ENCODE measurements at places on chromosomes 7 and 10. TPM values are rescaled to one million over a fixed set of nuclear protein-coding genes. Genes with fewer than 3 reads are reported as not detected.

CHST15 gene
- 0.02 TPM for polyA plus RNA-seq

FOXI2 gene
- polyA plus RNA-seq: not detected

CNTNAP2 gene
- 3.4 TPM for polyA plus RNA-seq

UNC5B gene
- polyA plus RNA-seq: 13.8 TPM

TMEM213 gene
- not detected for polyA plus RNA-seq

ANKRD22 gene
- 0.15 TPM for polyA plus RNA-seq

RBM48 gene
- 4.7 TPM for polyA plus RNA-seq

UNCX gene
- not detected for polyA plus RNA-seq

NKX1-2 gene
- not detected for polyA plus RNA-seq

KLHDC10 gene
- 17.8 TPM for polyA plus RNA-seq

SUGCT gene
- 53.7 TPM for polyA plus RNA-seq

- H3K4me3 ChIP-seq: no peak overlapping the region
- peak overlapping the region; percentile 65 for H3K27ac ChIP-seq
- DNase-seq: peak; percentile 58
- H3K36me3 ChIP-seq: no peaks in the 10 kb centered on the region
Observed at GRCh38 chr7:20514364-20514763, 101.1 kb upstream of the ABCB5 start.

- H3K4me1 ChIP-seq: peaks cover 20% of the 10 kb centered on the region
- no peak overlapping the region for H3K4me3 ChIP-seq
- no peak overlapping the region for H3K27ac ChIP-seq
- H3K36me3 ChIP-seq: no peaks in the 10 kb centered on the region
Observed at GRCh38 chr10:101933976-101934375, 90.4 kb upstream of the KCNIP2 start.

DNA sequence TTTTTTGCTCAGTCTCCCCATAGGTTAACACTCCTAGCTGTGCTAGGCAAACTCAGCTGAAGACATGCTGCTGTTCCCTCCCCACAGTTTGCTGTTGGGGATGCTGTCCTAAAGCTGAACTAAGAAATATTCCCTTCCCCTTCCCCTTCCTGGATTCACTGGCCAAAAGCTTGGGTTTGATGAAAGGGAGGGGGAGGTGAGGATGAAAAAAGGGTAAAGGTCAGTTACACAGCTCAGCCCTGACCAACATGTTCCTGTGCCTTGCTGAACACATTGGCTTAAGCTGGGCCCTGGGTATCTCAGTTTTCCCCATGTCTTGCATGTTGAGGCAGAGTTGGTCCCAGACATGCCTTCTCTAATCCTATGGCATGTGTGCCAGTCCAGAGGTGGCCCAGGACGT is 15.3 kb downstream of the CCM2 start:
- H3K36me3 ChIP-seq: no peaks in the 10 kb centered on the region
- no peak overlapping the region for H3K4me3 ChIP-seq
- no peak overlapping the region for H3K27ac ChIP-seq
- no peak for DNase-seq

DNA sequence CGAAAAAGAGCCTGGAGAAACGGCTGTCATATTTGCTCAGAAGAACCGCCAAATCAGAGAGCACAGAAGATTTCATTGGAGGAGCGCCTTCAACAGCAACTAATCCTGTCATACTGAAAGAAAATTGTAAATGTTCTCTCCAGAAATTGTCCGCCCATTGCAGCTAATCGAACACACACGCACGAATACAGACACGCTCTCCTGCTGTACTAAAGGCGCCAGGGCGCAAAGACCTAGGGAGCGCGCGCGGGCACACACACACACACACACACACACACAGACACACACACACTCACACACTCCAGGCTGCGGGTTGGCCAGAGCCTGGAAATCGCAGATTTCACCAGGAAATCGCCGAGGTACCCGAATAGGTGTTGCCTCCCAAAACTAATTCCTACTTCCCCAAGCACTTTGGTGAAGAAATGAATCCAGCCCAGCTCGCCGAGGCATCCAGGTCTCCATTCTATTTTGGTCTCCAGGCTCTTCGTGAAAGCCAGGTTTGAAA is at the start of gene CHRM2:
CHRM2 (plus strand) TSS at position 157 of the 505 bp plus-strand sequence. CDS start 146,214 bp downstream, outside the sequence.
- no peak within 1 kb of the TSS for H3K27ac ChIP-seq
- peak; percentile 55 for DNase-seq
- peaks cover 43% of the 10 kb centered on the region for H3K27me3 ChIP-seq
- H3K36me3 ChIP-seq: no peaks in the 10 kb centered on the region
- H3K4me3 ChIP-seq: peak within 1 kb of the TSS; percentile 43

DNA sequence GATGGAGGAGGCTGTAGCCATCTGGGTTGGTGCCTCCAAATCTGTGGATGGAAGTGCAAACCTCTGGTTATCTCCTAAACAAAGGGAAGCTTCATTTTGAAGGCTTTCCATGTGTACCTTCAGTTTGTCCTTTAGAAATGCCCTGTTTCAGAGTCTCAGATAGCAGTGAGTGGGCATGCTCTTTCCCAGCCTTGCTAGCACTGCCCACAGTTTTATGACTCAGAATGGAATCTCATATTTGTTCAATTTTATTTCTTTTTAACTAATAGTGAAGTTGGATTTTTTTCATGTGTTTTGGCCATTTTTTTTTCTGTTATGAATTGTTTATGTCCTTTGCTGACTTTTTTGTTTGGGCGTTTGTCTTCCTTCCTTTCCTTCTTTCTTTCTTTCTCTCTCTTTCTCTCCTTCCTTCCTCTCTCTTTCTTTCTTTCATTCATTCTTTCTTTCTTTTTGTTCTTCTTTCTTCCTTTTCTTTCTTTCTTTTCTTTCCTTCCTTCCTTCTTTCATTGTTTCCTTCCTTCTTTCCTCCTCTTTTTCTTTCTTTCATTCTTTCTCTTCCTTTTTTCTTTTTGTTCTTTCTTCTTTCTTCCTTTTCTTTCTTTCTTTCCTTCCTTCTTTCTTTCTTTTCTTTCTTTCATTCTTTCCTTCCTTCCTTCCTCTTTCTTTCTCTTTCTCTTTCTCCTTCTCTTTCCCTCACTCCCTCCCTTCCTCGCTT is 25.6 kb downstream of the PRF1 start:
- no peaks in the 10 kb centered on the region for H3K36me3 ChIP-seq
- H3K27ac ChIP-seq: no peak overlapping the region
- no peak overlapping the region for H3K4me3 ChIP-seq
- H3K27me3 ChIP-seq: no peaks in the 10 kb centered on the region
- H3K4me1 ChIP-seq: peaks cover 18% of the 10 kb centered on the region
- no peak for DNase-seq

DNA sequence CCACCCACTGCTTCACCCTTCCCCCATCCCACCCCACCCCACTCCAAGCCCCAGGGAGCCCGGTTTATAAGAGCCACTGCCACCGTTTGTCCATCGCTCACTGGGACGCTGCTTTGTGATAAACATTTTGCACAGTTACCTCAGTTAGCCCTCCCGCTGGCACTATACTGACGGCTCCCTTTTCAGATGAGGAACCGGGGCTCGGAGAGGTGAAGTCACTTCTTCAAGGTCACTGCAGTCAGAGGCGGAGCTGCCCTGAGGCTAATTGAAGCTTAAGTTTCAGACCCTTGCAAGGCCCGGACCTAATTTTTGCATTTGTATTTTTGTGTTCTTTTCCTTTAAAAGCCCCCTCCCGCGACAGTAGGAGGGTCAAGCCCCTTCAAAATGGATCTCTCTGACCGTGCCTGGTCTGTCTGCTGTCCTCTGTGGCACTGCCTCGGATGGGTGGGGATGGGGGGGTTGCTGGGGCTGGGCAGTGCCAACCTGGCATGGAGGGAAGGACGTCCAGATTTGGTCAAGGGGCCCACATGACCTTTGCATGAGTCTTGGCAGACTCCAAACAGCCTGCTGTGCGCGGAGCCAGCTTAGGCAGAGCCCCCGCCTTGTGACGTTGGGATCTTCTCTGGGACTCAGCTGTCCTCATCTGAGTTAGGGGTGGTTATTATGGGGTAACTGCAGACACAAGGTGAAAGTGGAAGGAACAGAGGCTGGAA is 17.7 kb upstream of the NODAL start:
- no peaks in the 10 kb centered on the region for H3K4me1 ChIP-seq
- no peak overlapping the region for H3K27ac ChIP-seq
- no peaks in the 10 kb centered on the region for H3K27me3 ChIP-seq
- no peak for DNase-seq

DNA sequence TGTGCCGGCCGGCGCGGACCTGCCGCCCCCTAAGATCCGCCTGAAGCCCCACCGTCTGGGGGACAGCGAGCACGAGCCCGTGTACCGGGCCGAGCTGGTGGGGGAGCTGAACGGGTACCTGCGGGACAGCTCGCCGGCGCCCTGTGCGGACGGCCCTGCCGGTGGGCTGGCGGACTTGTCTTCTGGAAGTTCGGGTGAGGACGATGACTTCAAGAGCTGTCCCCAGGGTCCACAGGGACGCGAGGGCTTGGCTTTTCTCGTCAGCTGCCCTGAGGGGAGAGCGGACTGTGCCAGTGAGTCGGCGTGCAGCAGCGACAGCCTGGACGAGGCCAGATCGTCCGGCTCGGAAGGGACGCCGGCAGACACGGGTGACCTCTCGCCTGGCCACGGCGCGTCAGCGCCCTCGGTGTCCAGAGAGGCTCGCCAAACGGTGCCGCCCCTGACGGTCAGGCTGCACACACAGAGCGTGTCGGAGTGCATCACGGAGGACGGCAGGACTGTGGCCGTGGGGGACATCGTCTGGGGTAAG is 8.5 kb downstream of the PWWP2B start:
- no peak for DNase-seq
- no peak overlapping the region for H3K4me3 ChIP-seq
- H3K4me1 ChIP-seq: no peaks in the 10 kb centered on the region
- no peak overlapping the region for H3K27ac ChIP-seq

GRCh38 chr7:101543846-101544245 is 85.2 kb downstream of the MYL10 start:
- no peak for DNase-seq
- no peaks in the 10 kb centered on the region for H3K36me3 ChIP-seq
- H3K27ac ChIP-seq: no peak overlapping the region

DNA sequence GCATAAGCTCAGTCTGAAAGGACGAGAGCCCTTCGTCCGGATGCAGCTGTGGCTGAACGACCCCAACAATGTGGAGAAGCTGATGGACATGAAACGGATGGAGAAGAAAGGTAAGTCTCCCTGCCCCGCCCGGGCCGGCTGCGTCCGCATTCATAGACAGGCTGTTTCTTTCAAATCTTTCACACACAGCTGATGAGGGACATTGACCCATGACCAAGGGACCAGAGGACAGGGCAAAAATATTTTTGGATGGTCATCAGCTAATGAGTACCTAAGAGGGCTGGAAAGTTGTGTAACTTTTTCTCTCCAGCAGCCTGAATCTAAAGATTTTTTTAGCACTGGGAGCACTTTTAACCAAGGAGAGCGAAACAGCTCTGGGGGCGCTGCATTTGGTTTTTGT is 52.5 kb upstream of the SH2B2 start:
- H3K36me3 ChIP-seq: peaks cover 5% of the 10 kb centered on the region
- no peaks in the 10 kb centered on the region for H3K4me1 ChIP-seq
- H3K4me3 ChIP-seq: no peak overlapping the region
- H3K27ac ChIP-seq: no peak overlapping the region

- no peaks in the 10 kb centered on the region for H3K36me3 ChIP-seq
- no peak overlapping the region for H3K27ac ChIP-seq
- DNase-seq: no peak
- H3K4me3 ChIP-seq: no peak overlapping the region
- peaks cover 3% of the 10 kb centered on the region for H3K4me1 ChIP-seq
- no peaks in the 10 kb centered on the region for H3K27me3 ChIP-seq
Observed at GRCh38 chr10:133143546-133143945, 16.5 kb upstream of the KNDC1 start.

DNA sequence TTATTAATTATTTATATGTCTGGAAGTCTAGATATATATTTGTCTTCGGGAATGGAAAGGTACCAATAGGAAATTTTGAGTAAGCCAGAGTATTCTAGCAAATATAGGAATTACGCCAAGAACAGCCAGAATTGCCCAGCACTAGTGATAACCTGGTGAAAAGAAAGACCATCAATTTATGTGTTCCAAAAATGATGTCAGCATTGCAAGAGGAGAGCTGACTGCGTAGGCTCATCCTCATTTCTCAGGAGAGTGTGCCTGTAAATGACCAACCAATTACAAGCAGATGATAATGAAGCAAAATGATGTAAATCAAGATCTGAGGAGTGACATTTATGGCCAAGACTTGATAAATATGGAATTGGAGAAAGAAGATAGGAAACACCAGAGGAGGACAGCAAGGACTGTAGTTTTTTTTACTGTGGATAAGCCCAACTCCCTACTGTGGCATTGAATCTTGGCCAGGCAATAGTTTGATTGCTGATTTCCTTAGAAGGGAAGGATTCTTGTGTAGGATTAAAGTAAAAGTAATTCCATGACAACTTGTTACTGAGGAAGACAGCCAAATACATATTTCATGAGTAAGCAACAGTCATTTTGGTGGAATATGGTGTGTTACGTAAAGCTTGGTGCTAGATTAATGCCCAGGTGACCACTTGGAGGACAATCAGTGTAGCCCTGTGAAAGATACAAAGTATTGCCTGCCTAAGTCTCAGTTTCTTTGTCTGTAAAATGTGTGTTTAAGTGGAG is 590.8 kb downstream of the AUTS2 start:
- H3K36me3 ChIP-seq: no peaks in the 10 kb centered on the region
- H3K27me3 ChIP-seq: no peaks in the 10 kb centered on the region
- no peak overlapping the region for H3K4me3 ChIP-seq
- H3K4me1 ChIP-seq: no peaks in the 10 kb centered on the region
- no peak for DNase-seq
- H3K27ac ChIP-seq: no peak overlapping the region

DNA sequence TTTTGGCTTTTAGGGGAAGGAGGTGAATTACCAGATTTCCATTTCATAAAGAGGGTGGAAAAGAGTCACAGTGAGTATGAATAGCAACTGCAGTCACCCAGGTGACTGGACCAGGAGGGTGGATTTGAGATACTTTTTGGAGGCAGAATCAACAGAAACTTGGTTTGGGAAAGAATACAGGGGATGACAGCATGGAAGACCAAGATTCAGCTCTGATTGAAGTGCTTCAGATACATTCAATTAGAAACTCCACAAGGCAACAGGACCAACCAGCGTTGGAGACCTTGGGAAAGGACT is 83.0 kb downstream of the SGMS1 start:
- H3K4me1 ChIP-seq: no peaks in the 10 kb centered on the region
- no peak overlapping the region for H3K27ac ChIP-seq

GRCh38 chr7:32948202-32948601 is 9.0 kb upstream of the FKBP9 start:
- H3K27me3 ChIP-seq: no peaks in the 10 kb centered on the region
- DNase-seq: no peak
- H3K4me1 ChIP-seq: no peaks in the 10 kb centered on the region
- no peak overlapping the region for H3K4me3 ChIP-seq
- no peak overlapping the region for H3K27ac ChIP-seq
- no peaks in the 10 kb centered on the region for H3K36me3 ChIP-seq

DNA sequence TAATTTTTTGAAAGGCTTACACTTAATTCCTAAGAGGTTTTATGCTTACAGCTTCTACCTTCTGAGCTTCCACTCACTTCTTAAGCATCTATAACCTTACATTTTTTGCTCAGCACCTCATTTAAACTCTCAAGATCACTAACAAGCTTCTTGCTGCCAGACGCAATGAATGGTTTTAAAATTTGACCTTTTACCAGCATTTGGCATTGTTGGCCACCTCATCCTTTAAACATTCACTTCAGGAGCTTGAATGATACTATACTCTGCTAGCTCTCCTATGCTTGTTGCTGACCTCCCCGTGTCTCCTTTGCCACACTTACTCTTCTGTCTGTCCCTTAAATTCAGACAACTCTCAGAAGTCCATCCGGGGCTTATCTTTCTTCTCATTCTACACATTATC is 37.7 kb upstream of the ODAD2 start:
- H3K36me3 ChIP-seq: no peaks in the 10 kb centered on the region
- no peak for DNase-seq
- H3K27ac ChIP-seq: no peak overlapping the region
- H3K4me1 ChIP-seq: no peaks in the 10 kb centered on the region
- H3K4me3 ChIP-seq: no peak overlapping the region

- H3K36me3 ChIP-seq: no peaks in the 10 kb centered on the region
- H3K27me3 ChIP-seq: no peaks in the 10 kb centered on the region
- no peaks in the 10 kb centered on the region for H3K4me1 ChIP-seq
- H3K27ac ChIP-seq: no peak overlapping the region
Observed at GRCh38 chr7:37196676-37197075, 252.0 kb downstream of the ELMO1 start.
